ENCODE measurements at places on chromosomes 13 and 19. TPM values are rescaled to one million over a fixed set of nuclear protein-coding genes. Genes with fewer than 3 reads are reported as not detected.

GRCh38 chr19:54928299-54928698 is 19.0 kb downstream of the NLRP7 start:
- H3K4me3 ChIP-seq: no peak overlapping the region
- H3K27me3 ChIP-seq: no peaks in the 10 kb centered on the region
- no peaks in the 10 kb centered on the region for H3K4me1 ChIP-seq
- no peaks in the 10 kb centered on the region for H3K36me3 ChIP-seq
- H3K27ac ChIP-seq: no peak overlapping the region
- DNase-seq: no peak

Gene PRDX2
- total RNA-seq: 4.6 TPM

Gene ZNF486
- 1.2 TPM for total RNA-seq

Gene ZNF547
- 4.1 TPM for total RNA-seq

Gene CEACAM21
- total RNA-seq: not detected

GRCh38 chr19:55080121-55080967 is 4.7 kb downstream of the EPS8L1 start:
- no peak overlapping the region for H3K27ac ChIP-seq
- H3K4me3 ChIP-seq: peak overlapping the region; percentile 39
- H3K36me3 ChIP-seq: no peaks in the 10 kb centered on the region
- peaks cover 62% of the 10 kb centered on the region for H3K27me3 ChIP-seq
- peak; percentile 80 for DNase-seq

DNA sequence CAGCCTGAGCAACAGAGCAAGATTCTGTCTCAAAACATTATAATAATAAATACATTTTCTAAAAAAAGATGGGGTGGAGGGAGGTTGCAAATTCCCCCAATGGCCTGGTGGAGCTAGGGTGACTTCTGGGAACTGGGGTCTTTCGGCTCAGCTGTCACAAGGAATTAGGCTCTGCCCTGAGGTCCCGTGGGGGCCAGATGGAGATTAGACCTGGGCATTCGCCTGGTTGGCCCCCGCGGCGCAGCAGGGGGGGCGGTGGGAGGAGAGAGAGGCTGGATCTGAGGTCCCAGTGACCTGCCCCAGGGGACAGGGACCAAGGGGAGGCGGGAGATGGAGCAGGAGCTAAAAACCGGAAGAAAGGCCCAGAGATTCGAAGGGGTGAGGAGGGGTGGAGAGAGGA is 14.8 kb downstream of the FUT6 start:
- H3K27ac ChIP-seq: no peak overlapping the region
- H3K27me3 ChIP-seq: no peaks in the 10 kb centered on the region
- H3K4me3 ChIP-seq: no peak overlapping the region
- H3K4me1 ChIP-seq: peaks cover 8% of the 10 kb centered on the region
- H3K36me3 ChIP-seq: no peaks in the 10 kb centered on the region

Measured in SJSA1 (cell line).